Prostate gland (tissue), 2 donors: ENCODE measurements at places on chromosomes 11 and 22. TPM values are rescaled to one million over a fixed set of nuclear protein-coding genes. Genes with fewer than 3 reads are reported as not detected.

The TIMM10 gene
- total RNA-seq, result 44.3 TPM

The BIRC3 gene
- total RNA-seq, result 5.2 TPM

The FREY1 gene
- 2.8 TPM for total RNA-seq

The VPREB3 gene
- total RNA-seq, result not detected
